Vagina (tissue), 2 donors: ENCODE measurements at places on chromosomes 16 and 17.

- DNase-seq: no peak
Measured at GRCh38 chr17:4130715-4131114, 12.1 kb downstream of the ZZEF1 start.

GRCh38 chr16:2404099-2404498 is 25.1 kb upstream of the CCNF start:
- no peak for DNase-seq

GRCh38 chr16:66271074-66272060 is 95.1 kb upstream of the CDH5 start:
- peak; percentile 94 for DNase-seq

- no peak for DNase-seq
Measured at GRCh38 chr16:85312642-85313525, 200.6 kb upstream of the CIBAR2 start.

DNA sequence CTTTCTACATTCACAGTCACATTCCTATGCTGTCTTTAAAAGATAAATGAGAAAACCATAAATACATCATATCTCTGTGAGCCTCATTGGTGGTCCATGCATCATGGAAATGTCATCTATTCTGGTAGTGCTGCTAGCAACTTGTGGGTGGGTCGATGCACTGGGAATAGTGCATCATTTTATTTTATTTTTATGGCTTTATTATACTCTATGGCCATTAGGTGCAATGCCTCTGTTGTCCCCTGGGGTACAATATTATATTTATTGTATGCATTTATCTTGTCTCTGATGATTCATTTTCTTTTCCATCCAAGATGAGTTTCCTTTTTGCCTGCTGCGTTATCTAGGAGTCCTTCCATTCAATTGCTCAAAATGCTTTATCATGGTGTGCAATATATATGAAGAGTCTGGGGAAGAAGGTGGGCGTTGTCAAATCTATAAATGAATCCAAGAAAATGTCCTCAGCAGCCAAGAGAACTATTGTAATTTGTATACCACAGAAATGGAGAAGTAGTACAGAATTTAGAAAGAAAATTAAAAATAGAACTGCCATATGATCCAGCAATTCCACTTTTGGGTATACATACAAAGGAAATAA is 324.0 kb downstream of the KCNJ2 start:
- no peak for DNase-seq

- DNase-seq: no peak
Measured at GRCh38 chr17:31558748-31559583, 167.5 kb downstream of the RAB11FIP4 start.
